T-cell (primary cell): ENCODE measurements at places on chromosomes 2 and 18.

DNA sequence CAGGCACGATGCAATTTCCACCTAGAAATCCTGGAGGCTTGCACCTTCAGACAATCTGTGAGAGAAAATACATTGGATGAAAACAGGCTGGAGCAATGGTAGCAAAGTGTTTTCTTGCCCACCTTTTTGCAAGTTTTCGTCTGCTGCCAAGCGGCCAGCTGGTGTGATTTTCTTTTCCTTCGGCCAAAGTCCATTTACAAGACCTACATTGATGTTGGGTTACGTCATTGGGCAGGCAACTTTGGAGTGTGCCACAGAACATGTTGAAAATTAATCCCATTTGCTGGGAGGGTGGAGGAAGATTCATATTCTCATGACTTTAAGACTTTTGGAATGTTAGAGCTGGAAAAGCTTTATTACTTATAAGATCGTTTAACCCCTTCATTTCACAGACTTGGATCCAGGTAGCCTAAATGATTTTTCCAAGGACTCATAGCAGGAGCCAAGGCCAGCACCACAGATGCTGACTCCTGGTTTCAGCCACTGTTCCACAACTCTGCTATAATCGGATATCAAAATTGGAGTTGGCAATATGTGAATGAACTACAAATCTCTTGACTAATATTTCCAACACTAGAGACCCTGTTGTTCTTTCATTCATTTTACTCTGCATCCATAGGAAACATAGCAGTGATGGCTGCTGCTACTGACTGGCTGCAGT lies 352.1 kb downstream of the RND3 start:
- no peak for DNase-seq
- H3K4me3 ChIP-seq, result no peak overlapping the region
- H3K27me3 ChIP-seq, result no peaks in the 10 kb centered on the region
- no peaks in the 10 kb centered on the region for H3K36me3 ChIP-seq
- H3K27ac ChIP-seq, result no peak overlapping the region

DNA sequence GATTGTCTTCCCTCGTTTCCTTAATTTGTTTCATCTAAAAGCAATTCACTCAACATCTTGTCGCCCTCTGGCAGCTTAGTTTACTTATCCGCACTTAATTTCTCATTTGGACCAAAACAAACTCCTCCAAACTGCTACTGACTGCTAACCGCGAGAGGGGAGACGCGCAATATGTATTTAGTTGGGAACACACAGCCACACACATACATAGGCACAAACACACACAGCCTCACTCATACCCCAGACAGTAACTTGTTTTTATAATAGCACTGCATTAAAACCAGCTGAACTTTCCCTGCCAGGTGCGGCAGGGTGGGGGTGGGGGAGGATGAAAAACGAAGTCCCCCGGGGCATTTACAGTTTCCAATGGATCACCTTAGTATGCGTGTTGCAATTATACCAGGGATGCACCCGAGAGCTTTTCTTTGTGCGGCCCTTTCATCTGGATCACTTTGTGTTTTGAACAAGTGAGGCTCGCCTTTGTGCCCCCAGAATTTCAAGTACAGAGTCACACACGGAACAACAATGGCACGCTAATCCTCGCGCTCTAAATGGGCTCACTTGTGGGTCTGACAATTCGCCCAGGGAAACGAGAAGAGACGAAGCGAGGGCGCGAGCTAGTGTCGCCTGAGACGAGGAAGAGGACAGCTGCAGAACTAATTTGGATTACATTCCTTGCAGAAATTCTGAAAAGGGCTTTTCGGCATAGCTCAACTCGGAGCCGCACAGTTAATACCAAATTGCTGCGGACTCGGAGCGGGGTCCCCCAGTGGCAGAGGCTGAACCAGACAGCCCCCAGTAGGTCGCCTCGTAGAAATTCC lies 2.4 kb downstream of the ERBB4 start:
- no peak overlapping the region for H3K27ac ChIP-seq
- no peak overlapping the region for H3K4me3 ChIP-seq
- no peak for DNase-seq

DNA sequence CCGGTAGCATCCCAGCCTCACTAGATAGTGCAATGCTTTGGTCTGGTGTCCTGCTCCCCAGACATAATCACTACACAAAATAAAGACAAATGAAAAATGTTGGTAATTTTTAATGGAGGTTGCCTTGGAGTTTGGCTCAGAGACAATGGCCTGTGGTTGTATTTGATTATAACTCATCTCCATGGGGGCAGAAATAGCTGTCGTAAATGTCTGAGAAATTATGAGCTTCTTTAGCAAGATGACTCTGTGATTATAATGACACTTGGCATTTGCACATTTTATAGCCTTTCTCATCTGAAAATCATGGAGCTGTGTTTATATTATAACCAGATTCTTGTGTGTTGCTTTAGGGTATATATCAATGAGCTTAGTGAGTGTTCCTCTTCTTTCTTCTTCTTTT lies 1779.7 kb upstream of the CELF4 start:
- H3K27ac ChIP-seq, result no peak overlapping the region
- no peak for DNase-seq
- no peaks in the 10 kb centered on the region for H3K27me3 ChIP-seq
- H3K4me3 ChIP-seq, result no peak overlapping the region

GRCh38 chr2:66443979-66444861 lies 9.3 kb downstream of the MEIS1 start:
- H3K4me3 ChIP-seq, result no peak overlapping the region
- H3K27me3 ChIP-seq, result peaks cover 46% of the 10 kb centered on the region
- H3K27ac ChIP-seq, result no peak overlapping the region
- H3K4me1 ChIP-seq, result no peaks in the 10 kb centered on the region
- DNase-seq, result no peak

DNA sequence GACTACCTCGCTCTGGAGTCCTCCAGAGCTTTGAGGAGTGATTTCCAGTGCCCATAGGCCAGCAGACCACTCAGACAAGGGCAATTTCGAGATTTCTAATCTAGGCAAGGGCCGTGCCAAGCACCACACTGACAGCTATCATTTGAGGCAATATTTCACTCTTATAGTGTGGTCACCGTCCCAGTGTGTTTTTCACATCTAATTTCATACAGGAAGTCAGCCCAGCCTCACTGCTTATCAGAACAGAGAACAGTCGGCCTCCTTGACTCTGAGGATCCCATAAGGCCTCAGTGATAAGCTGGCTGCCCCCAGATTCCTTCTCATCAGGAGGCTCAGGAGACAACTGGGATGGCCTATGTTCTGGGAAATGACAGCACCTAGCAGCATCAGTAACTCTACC lies 581 bp downstream of the CAPN14 start:
- no peak overlapping the region for H3K27ac ChIP-seq
- H3K4me3 ChIP-seq, result no peak overlapping the region
- no peaks in the 10 kb centered on the region for H3K36me3 ChIP-seq
- H3K27me3 ChIP-seq, result peaks cover 6% of the 10 kb centered on the region
- H3K4me1 ChIP-seq, result peaks cover 4% of the 10 kb centered on the region
- no peak for DNase-seq

DNA sequence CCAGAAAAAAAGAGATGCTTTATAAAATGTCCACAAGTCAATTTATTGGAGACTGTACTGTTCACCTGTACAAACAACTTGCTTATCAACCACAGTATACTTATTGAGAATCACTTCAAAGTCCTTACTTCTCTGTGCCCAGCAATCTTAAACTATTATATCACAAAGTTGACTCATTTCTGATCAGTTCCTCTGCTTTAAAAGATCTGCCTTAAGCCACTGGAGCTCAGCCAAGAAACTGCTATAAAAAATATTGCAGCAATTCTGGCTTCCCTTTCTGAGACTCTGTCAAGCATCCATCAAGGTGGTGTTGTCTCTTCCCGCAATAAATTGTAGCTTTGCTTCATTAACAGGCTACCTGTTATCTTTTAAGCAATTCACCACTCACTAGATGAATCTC lies 375.2 kb upstream of the SPHKAP start:
- no peaks in the 10 kb centered on the region for H3K27me3 ChIP-seq
- H3K4me1 ChIP-seq, result no peaks in the 10 kb centered on the region
- DNase-seq, result no peak
- no peak overlapping the region for H3K4me3 ChIP-seq
- H3K27ac ChIP-seq, result no peak overlapping the region

- H3K27ac ChIP-seq, result no peak overlapping the region
- no peaks in the 10 kb centered on the region for H3K4me1 ChIP-seq
- H3K4me3 ChIP-seq, result no peak overlapping the region
- H3K27me3 ChIP-seq, result no peaks in the 10 kb centered on the region
These were observed 207.9 kb upstream of the ACVR2A start for GRCh38 chr2:147636886-147637285.

- DNase-seq, result no peak
- no peak overlapping the region for H3K27ac ChIP-seq
- no peaks in the 10 kb centered on the region for H3K27me3 ChIP-seq
- H3K4me1 ChIP-seq, result no peaks in the 10 kb centered on the region
- no peak overlapping the region for H3K4me3 ChIP-seq
These were observed 43.4 kb upstream of the AP1S3 start for GRCh38 chr2:223880796-223881195.

DNA sequence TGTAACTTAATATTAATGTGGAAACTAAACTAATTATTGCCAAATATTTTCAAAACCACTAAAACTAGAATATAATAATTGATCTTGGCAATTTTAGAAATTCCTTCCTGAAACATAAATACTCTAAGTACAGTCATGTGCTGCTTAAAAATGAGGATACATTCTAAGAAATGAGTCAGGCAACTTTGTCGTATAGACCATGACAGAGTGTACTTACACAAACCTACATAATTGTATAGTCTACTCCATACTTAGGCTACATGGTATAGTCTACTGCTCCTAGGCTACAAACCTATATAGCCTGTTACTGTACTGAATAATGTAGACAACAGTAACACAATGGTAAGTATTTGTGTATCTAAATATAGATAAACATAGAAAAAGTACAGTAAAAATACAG lies 27.6 kb downstream of the FEZ2 start:
- peaks cover 11% of the 10 kb centered on the region for H3K36me3 ChIP-seq
- no peak for DNase-seq
- no peaks in the 10 kb centered on the region for H3K4me1 ChIP-seq
- no peak overlapping the region for H3K4me3 ChIP-seq

- no peaks in the 10 kb centered on the region for H3K4me1 ChIP-seq
- no peak for DNase-seq
- peaks cover 20% of the 10 kb centered on the region for H3K27me3 ChIP-seq
These were observed 13.8 kb upstream of the SATB2 start for GRCh38 chr2:199471443-199472057.

GRCh38 chr2:120518819-120519218 lies 172.9 kb downstream of the INHBB start:
- no peaks in the 10 kb centered on the region for H3K4me1 ChIP-seq
- DNase-seq, result no peak
- no peak overlapping the region for H3K27ac ChIP-seq
- no peaks in the 10 kb centered on the region for H3K36me3 ChIP-seq
- H3K4me3 ChIP-seq, result no peak overlapping the region

GRCh38 chr2:155689791-155690190 lies 642.7 kb downstream of the NR4A2 start:
- no peaks in the 10 kb centered on the region for H3K27me3 ChIP-seq
- H3K36me3 ChIP-seq, result no peaks in the 10 kb centered on the region
- H3K27ac ChIP-seq, result no peak overlapping the region
- H3K4me1 ChIP-seq, result no peaks in the 10 kb centered on the region

DNA sequence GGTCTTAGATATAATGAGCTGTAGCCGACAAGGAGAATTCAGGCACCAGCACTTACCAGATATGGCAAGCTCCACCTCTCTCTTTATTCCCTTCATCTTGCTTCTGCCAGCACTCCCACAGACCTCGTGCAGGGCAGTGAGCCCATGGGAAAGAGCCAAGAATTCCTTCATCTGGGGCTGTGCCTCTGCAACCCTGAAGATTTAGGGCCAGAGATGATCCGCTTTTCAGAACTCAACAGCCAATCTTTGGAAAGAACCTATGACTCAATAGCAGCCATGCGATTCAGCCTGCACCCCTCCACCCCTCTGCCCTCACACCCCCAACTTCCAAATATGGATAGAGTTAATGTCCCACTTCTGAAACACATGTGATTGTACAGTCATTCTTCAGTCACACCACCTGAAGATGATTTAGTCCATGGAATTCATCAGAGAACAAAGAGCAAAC lies 533.7 kb upstream of the TNP1 start:
- peaks cover 5% of the 10 kb centered on the region for H3K4me1 ChIP-seq
- no peaks in the 10 kb centered on the region for H3K36me3 ChIP-seq
- DNase-seq, result no peak
- peaks cover 3% of the 10 kb centered on the region for H3K27me3 ChIP-seq

- no peaks in the 10 kb centered on the region for H3K36me3 ChIP-seq
- H3K27me3 ChIP-seq, result no peaks in the 10 kb centered on the region
- no peak for DNase-seq
- H3K4me1 ChIP-seq, result no peaks in the 10 kb centered on the region
These were observed 128.3 kb upstream of the SPATS2L start for GRCh38 chr2:200177971-200178911.

DNA sequence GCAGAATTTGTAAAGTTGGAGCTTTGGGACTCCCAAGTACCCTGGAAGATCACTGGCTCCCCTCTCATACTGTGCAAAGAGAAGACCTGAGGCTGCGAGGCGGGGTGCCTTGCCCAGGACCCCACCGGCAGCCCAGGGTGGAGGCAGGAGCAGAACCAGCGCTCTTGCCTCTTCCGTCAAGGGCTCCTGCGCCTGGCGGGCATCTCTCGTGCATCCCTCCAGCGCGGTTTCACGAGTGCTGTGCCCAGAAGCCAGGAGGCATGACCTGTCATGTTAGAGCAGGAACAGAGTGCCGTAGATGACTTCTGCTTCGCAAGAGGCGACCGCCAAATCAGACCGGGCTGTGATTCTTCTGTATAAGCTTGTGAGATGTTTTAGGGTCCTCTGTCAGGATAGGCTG lies 77.3 kb downstream of the LDLRAD4 start:
- H3K36me3 ChIP-seq, result no peaks in the 10 kb centered on the region
- no peak for DNase-seq
- no peaks in the 10 kb centered on the region for H3K27me3 ChIP-seq
- H3K4me1 ChIP-seq, result peaks cover 5% of the 10 kb centered on the region
- no peak overlapping the region for H3K27ac ChIP-seq

GRCh38 chr2:235447210-235447609 lies 46.6 kb upstream of the AGAP1 start:
- DNase-seq, result no peak
- H3K4me1 ChIP-seq, result no peaks in the 10 kb centered on the region
- no peak overlapping the region for H3K4me3 ChIP-seq
- H3K27ac ChIP-seq, result no peak overlapping the region
- H3K36me3 ChIP-seq, result no peaks in the 10 kb centered on the region

- no peaks in the 10 kb centered on the region for H3K36me3 ChIP-seq
- peaks cover 15% of the 10 kb centered on the region for H3K4me1 ChIP-seq
- peak overlapping the region; percentile 81 for H3K4me3 ChIP-seq
- peaks cover 2% of the 10 kb centered on the region for H3K27me3 ChIP-seq
- no peak for DNase-seq
- H3K27ac ChIP-seq, result no peak overlapping the region
These were observed 1.2 kb upstream of the NPAS2 start for GRCh38 chr2:100818606-100819369.

- H3K27ac ChIP-seq, result no peak overlapping the region
- no peak for DNase-seq
- no peaks in the 10 kb centered on the region for H3K4me1 ChIP-seq
- no peaks in the 10 kb centered on the region for H3K36me3 ChIP-seq
These were observed 76.2 kb downstream of the FAM168B start for GRCh38 chr2:131016826-131017741.

- peaks cover 25% of the 10 kb centered on the region for H3K4me1 ChIP-seq
- no peak for DNase-seq
- no peaks in the 10 kb centered on the region for H3K36me3 ChIP-seq
- H3K27me3 ChIP-seq, result no peaks in the 10 kb centered on the region
- H3K27ac ChIP-seq, result no peak overlapping the region
These were observed 4.3 kb downstream of the KLF7 start for GRCh38 chr2:207161247-207162123.
